ENCODE measurements at places on chromosomes 4 and X.

DNA sequence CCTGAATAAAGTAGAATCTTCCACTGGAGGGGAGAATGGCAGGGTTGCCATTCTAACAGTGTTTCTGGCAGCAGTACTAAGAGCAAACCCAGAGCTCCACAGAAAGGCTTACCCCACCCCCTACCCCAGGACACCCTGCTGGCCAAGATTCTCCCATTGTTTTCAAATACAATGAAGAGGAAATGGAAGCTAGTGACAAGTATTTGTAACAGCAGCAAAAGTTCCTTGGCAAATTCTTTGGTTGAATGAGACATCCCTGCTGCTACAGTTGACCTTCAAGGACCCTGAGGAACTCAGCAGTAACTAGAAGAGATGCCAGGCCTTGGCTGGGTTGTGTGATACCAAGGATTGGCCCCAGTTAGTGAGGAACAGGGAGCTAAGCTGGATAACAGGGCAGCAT is 124.2 kb upstream of the DGKK start:
- DNase-seq, result no peak

- no peak for DNase-seq
These were observed 259.7 kb downstream of the BMPR1B start for GRCh38 chr4:95017305-95018064.

DNA sequence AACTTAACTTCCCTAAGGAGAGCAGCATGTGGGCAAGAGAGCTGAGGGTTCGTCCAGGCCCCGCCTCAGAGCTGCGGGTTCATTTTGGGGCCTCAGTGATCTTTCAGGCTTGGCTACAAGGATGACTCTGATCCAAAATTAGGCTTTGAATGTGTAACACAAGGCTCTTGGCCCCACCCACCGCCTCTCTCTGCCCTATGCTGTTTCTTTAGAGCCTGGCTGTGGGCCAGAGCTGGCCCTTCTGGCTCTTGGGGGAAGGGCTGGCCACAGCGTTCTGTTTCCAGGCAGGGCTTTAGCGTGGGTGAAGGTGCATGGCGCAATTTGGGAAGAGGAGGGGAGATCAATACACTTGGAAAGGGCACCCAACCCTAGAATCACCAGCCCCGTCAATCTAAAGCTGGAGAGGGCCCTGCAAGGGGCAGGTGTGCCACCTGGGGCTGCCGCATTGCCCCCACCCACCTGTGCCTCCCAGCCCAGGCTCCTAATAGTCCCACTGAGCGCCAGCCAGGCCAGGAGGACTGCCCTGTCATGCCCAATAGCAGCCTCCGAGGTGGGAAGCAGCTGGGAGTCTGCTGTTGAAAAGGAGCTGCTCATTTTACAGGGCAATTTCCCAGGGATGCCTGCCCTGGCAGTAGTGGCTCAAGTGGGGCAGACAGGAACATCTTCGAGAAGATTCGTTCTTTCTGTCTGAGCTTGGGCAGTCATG is 84.5 kb upstream of the MAML3 start:
- DNase-seq, result peak; percentile 78

GRCh38 chrX:64206556-64207162 is 1.2 kb upstream of the AMER1 start:
- DNase-seq, result no peak

DNA sequence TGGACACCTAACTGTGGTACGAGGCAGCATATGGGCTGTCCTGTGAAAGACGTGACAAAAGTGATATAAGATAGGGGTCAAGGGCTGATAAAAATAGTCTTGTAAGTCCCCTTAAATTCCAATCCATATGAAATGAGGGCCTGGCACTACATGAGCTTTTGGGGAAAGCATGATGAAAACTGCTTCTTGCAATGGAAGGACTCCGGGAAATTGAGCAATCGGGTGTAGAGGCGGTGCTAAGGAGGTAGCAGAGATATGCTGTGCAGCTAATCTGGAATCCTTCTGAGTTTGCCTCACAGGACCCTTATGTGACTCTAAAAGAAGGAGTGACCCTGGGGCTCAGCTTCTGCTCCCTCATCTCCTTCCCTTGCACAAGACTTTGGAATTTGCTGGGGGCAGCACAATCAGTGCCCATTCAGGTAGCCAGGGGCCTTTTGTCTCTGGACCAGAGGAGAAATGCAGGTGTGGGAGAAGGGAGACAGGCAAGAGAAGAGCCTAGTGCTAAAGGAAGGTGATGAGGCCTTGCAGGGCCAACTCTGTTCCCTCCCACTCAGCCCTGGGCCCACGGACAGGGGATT is 12.8 kb downstream of the CLDN2 start:
- no peak for DNase-seq

DNA sequence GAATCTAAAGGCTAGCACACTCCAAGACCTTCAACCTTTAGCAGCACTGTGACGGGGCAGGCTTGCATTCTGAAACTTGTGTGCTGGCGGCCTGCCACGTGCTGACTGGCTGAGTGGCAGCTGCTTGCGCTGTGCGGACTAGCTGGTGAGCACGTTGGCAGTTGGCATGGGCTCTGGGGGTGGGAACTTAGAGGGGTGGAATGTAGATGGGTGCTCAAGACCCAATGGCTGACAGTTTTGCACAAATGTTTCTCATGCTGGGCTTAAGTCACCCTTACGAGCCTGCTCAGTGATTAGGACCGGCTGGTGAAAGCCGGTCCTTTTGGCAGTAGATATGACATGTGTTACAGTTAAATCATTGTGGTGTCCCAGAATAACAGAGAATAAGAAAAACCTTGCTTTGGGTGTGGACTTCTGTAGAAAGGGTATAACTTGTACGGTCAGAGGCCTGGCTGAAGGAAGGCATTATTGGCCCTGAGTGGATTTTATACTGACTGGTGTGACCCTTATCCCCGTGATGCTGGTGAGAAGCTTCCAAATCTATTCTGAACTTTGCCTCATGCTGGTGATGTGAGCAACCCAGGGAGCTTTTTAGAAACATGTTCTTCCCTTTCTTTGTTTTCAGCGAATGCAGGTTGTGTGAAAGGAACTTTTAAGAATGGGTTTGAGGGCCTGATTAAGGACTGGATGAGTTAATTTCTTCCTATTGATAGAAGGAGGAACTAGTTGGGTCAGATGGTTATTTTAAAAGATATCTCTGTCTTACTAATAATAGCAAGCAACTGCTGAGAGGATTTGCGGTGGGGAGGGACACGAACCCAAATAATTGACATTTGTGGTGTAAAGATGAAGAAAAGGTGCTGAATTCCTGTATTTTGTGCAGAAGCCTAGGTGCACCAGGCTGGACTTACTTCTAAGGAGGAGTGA is 107.4 kb upstream of the SLC4A4 start:
- DNase-seq, result peak; percentile 20

- no peak for DNase-seq
These were observed 14.5 kb upstream of the LRBA start for GRCh38 chr4:151029537-151029936.

DNA sequence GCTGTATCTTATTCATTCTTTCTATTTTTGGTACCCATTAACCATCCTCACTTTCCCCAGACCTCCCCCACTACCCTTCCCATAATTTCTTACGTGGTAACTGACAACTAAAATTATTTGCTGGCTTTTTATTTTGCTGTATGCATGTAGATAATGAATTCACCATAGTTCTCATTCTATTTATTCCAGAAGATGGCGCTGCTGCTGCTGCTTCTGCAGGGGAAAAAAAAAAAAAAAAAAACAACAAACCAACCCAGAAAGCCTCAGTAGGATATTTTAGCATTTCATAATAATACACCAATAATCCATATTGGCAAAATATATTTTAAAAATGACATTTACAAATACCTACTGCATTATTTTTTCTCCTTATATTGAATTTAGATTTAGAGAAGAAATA is 416.6 kb upstream of the MAGEB18 start:
- no peak for DNase-seq

GRCh38 chrX:46268412-46268811 is 276.8 kb downstream of the ZNF674 start:
- no peak for DNase-seq

DNA sequence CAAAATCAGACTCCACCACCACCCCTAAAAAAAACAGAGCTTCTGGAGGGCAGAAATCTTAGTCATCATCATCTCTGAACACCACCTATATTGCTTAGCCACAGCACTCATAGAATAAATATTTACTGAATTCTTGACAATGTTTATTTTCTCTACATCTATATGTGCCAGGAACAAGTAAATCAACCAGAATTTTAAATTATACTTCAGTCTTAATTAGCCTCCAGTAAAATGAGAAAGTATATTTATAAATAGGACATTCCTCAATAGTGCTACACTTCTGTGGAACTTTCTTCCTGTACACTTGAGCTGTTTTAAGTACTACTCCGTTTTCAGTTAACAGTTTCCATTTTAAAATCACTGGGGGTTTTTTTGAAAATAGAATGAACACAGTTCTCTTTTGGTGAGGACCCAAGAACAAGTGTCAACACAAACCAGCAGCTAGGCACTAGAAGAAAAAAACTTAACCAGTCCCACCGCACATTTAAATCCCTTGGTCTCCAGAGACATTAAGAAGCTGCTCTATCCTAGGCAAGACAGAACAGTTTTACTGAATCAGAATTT is 25.5 kb downstream of the SMIM14 start:
- DNase-seq, result no peak

- DNase-seq, result no peak
These were observed 201.4 kb downstream of the ARHGAP10 start for GRCh38 chr4:147933316-147933715.

GRCh38 chrX:13298836-13299235 is 21.0 kb downstream of the ATXN3L start:
- no peak for DNase-seq

DNA sequence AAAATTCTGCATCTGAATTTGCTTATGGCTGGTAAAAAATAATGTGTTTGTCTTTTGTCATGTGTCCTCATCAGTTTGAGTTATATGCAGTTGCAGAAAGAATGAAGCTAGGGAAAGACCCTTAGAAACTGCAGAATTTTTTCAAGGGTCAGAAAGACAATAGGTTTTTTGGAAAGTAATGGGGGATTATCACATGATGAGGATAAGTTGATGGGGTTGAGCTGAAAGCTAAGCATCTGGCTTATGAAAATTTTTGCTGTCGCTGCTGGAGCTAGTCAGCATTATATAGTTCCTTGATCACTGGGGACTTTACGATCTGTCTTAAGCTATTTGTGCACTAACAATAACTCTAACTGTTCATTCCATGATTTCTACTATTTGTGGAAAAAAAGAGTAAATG is 331.7 kb downstream of the PPARGC1A start:
- no peak for DNase-seq

- DNase-seq, result no peak
These were observed 122.9 kb downstream of the PPA2 start for GRCh38 chr4:105350859-105351490.

DNA sequence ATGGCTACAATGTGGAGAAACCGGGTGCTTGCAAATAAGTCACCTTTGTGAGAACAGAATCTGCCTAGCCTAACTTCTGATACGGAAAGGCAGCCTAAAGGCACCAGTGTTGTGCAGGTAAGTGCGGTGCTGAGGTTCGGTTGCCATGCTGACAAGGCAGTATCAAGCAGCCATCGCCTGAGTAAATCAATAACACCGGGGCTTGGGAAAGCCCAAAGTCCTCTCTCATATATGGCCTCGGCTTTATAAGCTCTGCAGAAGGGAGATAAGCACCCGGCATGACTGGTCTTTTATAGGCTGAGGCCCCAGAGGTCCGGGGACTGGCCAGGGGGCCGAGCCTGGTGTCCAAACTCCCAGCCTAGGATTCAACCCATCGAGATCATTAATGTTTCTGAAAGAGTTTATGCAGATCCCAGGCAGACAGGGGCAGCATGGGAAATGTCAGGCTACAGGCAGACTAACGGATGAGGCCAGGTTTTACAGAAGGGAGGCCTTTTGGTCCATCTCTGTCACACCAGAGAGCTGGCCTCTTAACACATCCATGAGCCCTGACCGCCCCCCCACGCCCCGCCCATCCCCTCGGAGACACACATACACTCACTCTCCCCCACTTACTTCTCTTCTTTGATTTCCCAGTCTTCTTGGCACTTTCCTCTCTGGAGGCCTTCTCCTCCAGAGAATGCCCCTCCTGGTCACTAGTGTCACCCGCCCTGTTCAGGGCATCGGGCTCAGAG is 38.5 kb downstream of the ELF4 start:
- no peak for DNase-seq

DNA sequence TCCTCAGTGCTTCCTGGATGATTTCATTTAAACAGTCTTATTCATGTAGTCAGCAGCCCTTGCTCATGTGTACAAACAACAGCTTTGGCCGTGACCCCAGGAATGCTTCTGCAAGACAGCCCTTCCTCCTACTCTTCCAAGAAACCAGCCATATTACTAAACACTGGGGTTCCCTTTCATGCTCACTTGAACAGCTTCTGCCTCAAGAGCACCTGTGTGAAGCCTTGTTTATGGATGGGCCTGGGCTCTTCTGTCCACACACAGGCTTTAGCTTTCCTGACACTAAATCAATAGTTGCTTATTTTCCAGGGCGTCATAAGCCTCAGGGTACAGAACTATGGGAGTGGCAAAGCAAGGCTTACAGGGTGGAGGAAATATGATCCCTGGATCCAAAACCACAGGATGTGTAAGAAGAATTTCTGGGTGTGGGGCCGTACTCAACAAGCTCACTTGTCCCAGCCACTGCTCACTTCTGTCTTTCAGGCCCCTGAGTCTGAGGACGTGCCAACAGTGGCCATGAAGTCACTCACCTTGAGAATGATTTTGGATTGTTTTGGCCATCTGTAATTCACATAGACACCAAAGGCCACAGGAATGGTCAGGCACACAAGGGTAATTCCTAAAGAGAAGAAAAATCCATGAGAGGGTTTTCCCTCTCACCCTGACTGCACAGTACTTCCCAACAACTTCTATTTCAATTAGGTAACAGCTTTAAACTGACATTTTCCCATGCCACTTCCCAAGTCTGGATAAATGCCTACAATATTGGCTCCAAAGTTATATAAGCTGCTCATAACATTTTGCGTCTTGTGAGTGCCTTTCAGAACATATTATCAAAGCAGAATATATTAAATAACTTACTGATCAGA is 17.7 kb downstream of the SLC10A6 start:
- DNase-seq, result no peak

DNA sequence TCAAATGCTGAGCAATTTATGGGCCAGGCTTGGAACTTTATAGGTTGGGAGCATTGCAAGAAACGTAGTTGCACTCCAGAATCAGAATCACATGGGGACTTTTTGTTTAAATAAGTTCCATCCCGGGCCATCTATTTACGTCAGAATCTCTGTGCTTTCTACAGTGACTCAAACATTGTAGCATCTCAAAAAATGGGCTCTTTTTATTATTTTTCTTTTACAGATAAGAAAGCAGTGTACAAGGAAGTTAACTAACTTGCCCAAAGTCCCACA is 10.2 kb downstream of the CC2D2A start:
- no peak for DNase-seq

DNA sequence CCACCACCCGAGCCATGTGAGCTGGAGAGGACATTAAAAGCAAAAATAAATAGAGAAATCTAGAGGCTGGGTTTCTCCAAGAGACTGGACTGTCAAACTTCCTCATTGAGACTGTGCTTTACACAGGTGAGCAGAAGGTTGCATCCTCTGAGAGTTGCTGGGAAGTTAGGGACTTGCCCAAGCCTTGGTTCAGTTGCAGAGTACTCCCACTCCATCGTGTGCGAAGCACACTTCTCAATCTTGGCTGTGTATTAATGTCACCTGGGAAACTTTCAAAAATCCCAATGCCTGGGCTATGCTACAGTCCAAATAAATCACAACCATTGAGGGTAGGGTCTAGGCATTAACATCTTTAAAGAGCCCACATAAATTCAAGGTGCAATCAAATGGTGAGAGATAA is 89.2 kb downstream of the ZNF330 start:
- no peak for DNase-seq

Data from C1 segment of cervical spinal cord (tissue), 14 donors.